SK-N-SH treated with all-trans-retinoic acid at 6 μM for 48 hours (cell line): ENCODE measurements at places on chromosomes 1 and 21.

DNA sequence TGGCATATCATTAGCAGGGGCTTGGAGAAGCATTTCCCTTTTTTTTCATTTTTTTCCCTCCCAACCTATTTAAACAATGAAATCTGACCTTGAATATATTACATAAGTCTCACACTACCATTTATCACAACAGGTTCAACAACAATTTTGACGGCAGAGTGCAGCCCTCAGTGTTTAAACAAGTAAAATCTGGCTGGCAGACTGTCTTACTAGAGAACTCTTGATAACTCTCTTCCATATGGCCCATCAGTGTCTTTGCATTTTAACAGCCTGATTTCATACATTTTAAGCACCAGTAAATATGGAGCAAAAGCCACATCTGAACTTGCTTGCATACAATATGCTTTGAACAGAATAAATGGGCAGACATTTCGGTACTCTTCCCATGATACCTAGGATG lies 213.0 kb downstream of the KCTD3 start:
- no peak for ATAC-seq

GRCh38 chr1:26580116-26580515 lies 50.6 kb downstream of the RPS6KA1 start:
- ATAC-seq = no peak

DNA sequence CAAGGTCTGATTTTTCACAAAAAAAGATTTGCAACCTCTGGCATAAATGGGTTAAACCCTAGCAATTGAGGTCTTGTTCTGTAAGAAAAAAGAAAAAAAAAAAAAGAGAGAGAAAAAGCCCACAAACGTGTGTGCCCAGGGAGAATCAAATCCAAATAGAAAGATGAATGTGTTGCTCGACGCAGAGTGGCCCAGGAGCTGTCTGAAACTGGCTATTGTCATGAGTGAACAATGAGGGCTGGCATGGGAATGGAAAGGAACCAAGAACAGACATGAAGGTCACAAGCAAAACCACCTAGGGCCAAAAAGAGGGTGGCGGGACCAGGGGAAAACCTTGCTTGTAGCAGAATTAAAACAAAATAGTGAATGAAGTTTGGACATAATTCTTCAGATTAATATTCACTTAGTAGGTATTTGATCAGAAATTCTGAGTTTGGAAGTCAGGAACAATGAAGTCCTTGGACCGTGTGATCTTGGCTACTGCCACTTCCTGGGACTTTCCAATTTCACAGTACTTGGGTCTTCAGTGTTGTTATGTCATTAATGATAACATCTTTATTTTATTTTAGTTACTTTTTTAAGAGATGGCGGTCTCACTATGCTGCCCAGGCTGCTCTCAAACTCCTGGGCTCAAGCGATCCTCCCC lies 3.1 kb downstream of the ENO1 start:
- ATAC-seq = no peak

- peak; percentile 83 for ATAC-seq
Measured at GRCh38 chr1:181112071-181112929, 23.8 kb downstream of the IER5 start.

DNA sequence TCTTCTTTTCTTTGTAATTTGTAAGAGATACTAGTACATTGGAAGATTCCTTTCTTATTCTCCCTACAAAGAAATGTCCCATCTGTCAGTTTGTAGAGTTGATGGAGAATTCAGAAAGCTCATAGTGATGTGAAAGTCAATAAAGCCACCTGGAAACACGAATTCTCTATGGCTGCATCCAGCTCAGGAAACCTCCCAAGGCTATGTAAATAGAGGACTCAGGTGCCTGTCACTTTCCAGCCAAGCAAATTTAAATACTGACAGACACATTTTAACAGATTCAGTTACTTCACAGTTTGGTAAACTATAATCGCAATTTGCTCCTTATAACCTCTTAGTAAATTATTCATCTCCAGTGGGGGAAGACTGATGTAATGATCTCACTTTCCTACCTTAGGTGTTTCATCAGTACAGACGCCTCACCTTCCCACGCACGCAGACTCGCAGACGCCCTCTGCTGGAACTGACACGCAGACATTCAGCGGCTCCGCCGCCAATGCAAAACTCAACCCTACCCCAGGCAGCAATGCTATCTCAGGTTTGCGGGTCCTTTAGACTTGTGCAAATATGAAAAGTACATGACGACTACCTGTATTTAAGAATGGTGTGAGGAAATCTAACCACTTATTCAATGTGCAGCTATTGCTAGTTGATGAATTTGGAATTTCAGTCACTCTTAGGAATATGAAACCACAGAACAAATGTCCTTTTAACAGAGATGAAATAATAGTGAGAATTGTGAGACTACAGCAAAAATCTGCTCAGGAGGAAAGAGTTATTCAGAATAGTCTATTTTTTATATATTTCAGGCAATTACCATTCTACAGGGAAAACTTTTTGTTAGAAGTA lies 60.6 kb downstream of the PTPRC start:
- ATAC-seq = no peak

DNA sequence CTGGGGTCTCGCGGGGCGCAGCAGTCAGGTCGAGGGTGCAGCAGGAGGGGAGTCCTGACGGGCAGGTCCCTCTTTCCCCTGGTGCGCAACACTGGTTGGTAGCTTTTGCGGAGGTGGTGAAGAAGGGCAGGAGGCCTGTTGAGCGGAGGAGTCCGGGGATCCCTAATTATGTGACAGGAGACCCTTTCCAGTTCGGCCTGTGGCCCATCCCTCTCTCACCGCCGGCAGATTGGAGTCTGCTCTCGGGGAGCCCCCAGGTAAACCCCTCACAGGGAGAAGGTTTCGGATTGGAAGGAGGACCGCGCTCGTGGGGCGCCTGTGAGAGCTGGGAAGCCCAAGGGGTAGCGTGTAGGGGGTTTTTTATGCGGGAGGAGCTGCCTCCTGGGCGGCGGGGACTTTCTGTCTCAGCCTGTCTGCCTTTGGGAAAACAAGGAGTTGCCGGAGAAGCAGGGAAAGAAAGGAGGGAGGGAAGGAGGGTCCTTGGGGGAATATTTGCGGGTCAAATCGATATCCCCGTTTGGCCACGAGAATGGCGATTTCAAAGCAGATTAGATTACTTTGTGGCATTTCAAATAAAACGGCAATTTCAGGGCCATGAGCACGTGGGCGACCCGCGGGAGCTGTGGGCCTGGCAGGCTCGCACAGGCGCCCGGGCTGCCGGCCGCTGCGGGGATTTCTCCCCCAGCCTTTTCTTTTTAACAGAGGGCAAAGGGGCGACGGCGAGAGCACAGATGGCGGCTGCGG lies 9.5 kb downstream of the SIM2 start:
- no peak for ATAC-seq

GRCh38 chr1:20993716-20994575 lies 182.8 kb downstream of the EIF4G3 start:
- no peak for ATAC-seq

- ATAC-seq = peak; percentile 78
Measured at GRCh38 chr1:209248649-209249279, 334.8 kb upstream of the CAMK1G start.

DNA sequence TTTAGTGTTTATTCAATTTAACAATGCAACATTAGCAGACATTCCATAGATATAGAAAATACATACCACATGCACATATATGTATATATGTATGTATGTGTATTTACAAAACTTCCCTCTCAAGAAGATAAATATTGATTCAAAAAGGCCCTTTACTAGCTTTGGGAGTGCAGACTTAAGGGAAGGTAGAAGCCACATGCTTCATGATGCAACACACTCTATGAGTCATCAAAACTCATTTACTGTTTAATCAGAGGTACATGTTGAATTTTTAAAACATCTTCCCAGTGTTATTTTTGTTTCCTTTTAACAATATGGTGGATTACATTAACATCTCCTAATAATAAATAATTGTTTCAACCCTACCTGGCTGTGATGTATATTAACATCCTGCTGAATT lies 61.4 kb upstream of the KIRREL1 start:
- no peak for ATAC-seq

- ATAC-seq = peak; percentile 24
Measured at GRCh38 chr21:41640748-41641509, 125.9 kb downstream of the RIPK4 start.

- ATAC-seq = no peak
Measured at GRCh38 chr21:15421947-15422346, 307.8 kb upstream of the USP25 start.

DNA sequence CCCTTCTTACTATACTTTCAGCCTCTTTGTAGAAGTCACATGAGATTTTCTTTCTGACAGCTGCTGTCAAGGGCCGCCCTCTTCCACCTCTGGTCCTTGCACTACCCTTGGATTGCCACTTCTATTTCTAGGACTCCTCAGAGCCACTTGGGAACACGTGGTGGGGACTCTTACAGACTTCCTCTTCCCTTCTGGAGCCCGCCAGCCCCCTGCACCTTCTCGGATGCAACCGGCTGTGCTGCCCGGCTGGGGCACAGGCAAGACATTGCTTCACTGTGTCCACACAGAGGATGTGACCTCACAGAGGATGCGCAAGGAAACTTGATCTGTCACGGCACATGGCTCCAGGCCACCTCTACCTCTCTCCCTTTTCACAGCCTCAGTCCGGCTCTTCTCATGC lies 2.4 kb upstream of the IKBKE start:
- ATAC-seq = no peak
